ENCODE measurements at places on chromosomes 5 and 9.

GRCh38 chr5:64505769-64506566 is at the start of gene RGS7BP:
Gene RGS7BP, plus strand, starts transcription at chr5:64506015. Its CDS starts 610 bp downstream, at chr5:64506625.
- DNase-seq, result no peak

DNA sequence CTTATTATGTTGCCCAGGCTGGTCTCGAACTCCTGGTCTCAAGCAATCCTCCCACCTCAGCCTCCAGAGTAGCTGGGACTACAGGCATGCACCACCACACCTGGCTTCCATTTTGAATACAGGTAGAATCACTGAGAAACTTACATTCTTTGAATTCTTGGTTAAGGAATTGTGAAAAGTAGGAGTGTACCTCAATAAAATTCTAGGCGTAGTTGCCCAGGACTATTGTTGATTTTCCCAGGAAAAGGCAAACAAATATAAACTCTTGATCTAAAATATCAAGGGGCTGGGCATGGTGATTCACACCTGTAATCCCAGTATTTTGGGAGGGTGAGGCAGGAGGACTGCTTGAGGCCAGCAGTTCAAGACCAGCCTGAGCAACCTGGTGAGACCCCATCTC is 16.8 kb upstream of the DMXL1 start:
- no peak for DNase-seq

DNA sequence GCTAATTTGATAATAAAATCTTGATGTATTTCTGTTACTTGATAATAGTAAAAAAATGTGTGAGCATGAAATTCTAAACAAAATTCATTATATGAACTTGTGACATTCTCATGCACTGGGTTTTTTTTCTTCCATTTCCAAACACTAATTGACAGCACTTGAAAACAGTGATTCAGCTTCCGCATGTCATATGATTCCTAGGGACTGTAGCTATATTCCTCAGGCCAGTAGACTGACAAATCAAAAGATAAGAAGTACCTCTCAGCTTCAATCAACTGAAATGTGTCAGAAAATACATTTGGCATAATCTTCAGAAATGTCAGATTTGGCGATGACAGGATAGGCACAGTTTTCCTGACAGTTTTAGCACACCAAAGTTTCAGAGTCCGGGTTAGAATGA is 52.5 kb downstream of the EFNA5 start:
- DNase-seq, result no peak

DNA sequence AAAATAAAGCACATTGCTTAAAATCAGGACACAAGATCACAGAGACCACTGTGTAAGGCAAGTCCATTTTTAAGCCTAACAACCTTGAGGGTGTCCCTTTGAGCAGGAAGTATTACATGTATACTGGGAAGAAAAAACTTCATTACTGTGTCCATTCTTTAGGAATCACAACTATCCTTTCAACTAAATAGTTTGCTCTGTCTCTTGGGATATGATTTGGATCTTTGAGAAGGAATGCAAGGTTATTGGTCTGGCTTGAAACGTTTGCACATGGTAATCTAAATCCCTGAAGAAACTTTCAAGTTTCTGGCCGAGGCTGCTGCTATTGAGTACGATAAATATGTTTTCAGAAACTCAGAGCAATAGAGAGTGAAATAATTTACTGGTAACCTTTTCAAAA is 923.0 kb upstream of the SEMA6A start:
- no peak for DNase-seq

DNA sequence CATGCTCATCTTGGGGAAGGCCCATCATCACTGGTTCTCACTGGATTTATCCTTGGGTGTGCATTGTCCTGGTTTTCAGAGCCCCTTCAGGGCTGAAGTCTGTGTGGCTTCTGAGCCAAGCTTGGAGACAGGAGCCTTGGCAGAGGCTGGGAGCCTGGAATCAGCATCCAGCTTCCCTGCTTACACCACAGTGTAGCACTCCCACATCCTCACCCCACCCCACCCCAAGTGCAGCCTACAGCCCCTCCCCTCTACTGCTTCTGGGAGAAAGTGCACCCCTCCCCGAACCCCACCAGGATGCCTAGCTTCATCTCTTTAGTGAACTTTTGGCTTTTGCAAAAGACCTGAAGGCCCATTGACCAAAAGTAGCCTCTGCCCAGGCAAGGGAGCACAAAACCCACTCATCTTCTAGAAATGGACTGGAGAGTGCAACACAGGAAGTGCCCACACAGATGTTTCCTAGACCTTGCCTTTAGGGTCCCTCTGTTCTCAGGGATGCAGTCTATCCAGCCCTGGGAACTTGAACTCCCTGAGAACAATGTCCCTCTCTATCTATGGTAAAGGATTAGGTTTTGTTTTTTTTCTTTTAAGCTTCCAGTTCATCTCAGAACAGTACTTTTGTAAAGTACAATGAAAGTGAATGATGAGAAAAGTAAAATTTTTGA is 189.7 kb downstream of the PALM2AKAP2 start:
- no peak for DNase-seq

- DNase-seq, result no peak
Observed at GRCh38 chr5:100519075-100519474, 16.1 kb upstream of the FAM174A start.
